ENCODE measurements at places on chromosomes 4 and X. TPM values are rescaled to one million over a fixed set of nuclear protein-coding genes. Genes with fewer than 3 reads are reported as not detected.

Gene GAGE1
- not detected for total RNA-seq

Gene MAGEC2
- not detected for total RNA-seq

Gene SPANXB1
- not detected for total RNA-seq

Gene MAGEB18
- not detected for total RNA-seq

Gene DCX
- total RNA-seq, result not detected

Gene CCKAR
- total RNA-seq, result not detected

Gene PHKA1
- 2.1 TPM for total RNA-seq

Gene SNCA
- 0.49 TPM for total RNA-seq

Gene PHEX
- total RNA-seq, result 0.32 TPM

Gene PNMA6F
- not detected for total RNA-seq

Gene SMIM10L2A
- 1.3 TPM for total RNA-seq

Gene CCNB3
- 0.97 TPM for total RNA-seq

Gene ATP11C
- 26.1 TPM for total RNA-seq

Gene TCP11X2
- not detected for total RNA-seq

Gene BEX1
- not detected for total RNA-seq

Gene PIR
- total RNA-seq, result 0.70 TPM

Gene MTTP
- not detected for total RNA-seq

Gene HEPH
- total RNA-seq, result not detected

Gene IL21
- 7.3 TPM for total RNA-seq

Gene CXorf65
- 43.4 TPM for total RNA-seq

Gene FGF13
- total RNA-seq, result not detected

Gene MAGEB1
- not detected for total RNA-seq

Gene ARR3
- total RNA-seq, result not detected

Gene C1QTNF7
- not detected for total RNA-seq

Gene CHRDL1
- total RNA-seq, result not detected

Gene HPGDS
- total RNA-seq, result 0.72 TPM

Gene GPRASP3
- 1.9 TPM for total RNA-seq
